ENCODE measurements at places on chromosomes 3 and 15.

DNA sequence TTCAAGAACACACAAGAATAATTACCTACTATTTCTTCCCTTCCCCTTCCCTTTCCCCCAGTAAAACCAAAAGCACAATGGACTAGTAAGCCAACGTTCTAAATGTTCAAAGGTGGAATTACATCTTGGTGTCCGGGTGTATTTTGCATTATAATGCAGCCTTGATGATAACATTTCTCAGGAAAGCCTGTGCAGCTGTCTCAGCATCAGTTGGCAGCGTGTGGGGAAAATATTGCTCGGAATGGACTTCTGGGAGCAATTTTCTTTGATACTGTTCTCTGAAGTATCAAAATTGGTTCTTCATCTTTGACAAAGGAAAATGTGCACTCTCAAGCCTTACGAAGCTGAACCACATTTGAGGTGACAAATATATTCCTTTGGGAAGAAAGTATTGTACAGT lies 198.9 kb downstream of the AGBL1 start:
- no peak for DNase-seq

- DNase-seq: no peak
Observed at GRCh38 chr15:90681056-90681455, 36.1 kb upstream of the BLM start.

- no peak for DNase-seq
Observed at GRCh38 chr3:123508178-123508577, 59.3 kb upstream of the ADCY5 start.

DNA sequence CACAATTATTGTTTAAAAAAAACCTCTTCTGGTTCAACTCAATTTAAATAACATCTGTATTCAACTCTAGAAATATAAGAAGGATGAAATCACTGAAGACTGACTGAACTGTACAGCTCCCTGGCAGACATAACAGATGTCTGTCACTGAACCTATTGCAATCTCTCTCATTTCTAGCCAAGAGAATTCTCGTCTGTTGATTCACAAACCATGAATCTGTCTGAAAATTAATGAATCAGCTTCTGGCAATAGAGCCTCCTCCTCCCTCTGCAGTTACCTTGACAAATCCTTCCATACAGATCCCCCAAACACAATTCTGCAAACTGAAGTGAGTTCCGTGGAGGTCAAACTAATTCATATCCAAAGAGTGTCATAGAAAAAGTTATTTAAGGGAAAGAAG lies 561.4 kb downstream of the PYDC2 start:
- no peak for DNase-seq

DNA sequence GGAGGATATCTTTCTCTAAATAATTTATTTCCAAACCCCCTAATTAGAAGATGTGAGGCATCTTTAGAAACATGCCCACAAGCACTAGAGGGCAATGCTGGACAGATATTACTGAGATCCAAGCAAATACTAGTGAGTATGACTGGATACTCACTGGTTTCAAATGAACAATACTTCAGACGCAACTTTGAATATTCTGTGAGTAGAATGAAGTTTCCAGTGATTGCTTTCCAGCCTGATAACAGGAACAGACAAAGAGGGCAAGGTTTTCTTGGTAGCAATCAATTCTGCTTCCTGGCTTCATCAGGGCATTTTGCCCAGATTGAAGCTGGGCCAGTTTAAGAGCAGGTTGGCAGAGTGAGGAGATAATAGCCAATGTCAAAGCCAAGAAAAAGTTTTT lies 442.6 kb upstream of the PDZRN3 start:
- no peak for DNase-seq

DNA sequence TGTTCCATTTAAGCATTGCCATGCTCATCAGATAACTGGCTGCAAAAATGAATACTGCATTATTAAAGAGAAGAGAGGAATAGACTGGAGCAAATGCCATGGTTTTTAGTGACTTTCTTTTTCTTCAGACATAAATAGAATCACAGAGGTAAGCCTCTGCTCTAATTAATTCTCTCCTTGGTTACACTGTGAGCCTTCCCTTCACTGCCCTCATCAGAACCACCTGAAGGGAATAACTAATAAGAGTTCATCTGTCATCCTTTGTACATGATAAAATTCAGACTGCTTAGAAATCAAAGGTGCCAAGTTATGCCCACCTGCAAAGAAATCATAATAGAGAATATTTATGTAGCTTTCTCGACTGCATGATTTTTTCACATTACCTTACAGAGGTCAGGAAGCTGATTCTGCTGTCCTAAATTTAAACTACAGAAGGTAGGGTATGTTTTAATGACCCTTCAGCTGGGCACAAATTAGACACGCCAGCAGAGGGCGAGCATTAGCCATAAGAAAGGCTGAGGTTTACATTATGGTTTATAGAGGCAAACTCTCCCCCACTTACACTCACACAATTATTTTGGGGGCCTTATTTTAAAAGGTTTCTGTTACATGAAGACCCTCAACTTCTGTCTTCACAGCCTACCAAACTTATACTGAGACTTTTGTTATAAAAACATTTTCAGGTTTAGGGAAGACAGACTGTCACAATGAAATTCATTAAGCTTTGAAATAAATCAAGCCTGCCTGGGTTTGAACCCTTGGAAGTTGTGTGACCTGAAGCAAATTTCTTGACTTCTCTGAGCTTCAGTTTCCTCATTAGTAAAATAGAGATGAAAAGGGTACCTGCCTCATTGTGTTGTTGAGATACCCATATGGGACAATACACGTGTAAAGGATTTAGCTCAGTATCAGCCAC lies 15.3 kb upstream of the UNC13C start:
- DNase-seq: no peak

GRCh38 chr3:66270701-66271100 lies 49.9 kb downstream of the SLC25A26 start:
- DNase-seq: no peak

GRCh38 chr3:196193736-196194541 lies 17.3 kb downstream of the ZDHHC19 start:
- no peak for DNase-seq

DNA sequence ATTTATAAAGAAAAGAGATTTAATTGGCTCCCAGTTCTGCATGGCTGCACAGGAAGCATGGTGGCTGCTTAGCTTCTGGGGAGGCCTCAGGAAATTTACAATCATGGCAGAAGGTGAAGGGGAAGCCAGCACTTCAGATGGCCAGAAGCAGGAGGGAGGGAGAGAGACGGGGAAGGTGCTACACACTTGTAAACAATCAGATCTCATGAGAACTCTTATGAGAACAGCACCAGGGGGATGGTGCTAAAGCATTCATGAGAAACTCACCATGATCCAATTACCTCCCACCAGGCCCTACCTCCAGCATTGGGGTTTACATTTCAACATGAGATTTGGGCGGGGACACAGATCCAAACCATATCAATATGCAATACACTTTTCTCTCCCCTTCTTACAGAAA lies 73.7 kb downstream of the ECT2 start:
- peak; percentile 10 for DNase-seq

DNA sequence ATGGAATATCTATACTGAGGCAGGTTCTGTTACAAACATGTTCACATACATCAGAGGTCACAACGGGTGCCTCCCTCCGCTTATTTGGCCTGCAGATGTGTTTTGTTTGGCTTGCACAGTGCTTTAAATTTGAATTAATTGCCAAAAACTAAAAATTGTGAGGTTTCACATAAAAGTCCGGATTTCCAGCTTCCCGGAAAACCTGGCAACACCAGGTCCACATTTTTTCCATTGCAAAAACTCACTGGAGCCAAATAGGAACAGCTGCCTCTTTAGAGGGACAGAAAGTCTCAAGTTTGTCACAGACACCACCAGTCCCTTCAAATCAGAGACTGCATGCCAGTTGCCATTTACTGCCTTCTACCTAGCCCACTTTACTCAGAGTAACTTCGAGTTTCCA lies 205.9 kb upstream of the MDFIC2 start:
- DNase-seq: no peak

DNA sequence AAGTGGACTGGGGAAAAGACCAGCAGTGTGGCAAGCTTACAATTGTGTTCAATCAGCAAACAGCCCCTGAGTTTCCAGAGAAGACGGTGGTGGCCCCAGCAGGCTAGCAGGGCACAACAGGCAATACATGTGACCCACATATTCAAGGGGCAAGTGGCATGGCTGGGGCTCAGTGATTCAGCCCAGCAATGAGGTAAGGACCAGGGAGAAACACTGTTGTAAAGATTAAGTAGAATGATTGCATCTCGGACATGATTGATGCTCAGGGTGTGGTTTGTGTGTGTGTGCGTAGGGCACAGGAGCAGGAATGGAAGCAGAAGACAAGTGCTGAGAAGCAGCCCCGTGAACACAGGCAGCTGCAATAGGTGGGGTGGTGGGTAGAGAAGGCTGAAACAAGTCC lies 37.9 kb downstream of the KLHL6 start:
- DNase-seq: no peak

GRCh38 chr15:40064231-40064894 lies 25.4 kb upstream of the SRP14 start:
- DNase-seq: no peak

GRCh38 chr15:44045217-44045616 lies 149.9 kb downstream of the FRMD5 start:
- no peak for DNase-seq

GRCh38 chr3:150480877-150481276 lies 65.4 kb downstream of the SERP1 start:
- no peak for DNase-seq

- no peak for DNase-seq
Observed at GRCh38 chr3:115436767-115437301, 186.5 kb upstream of the GAP43 start.

DNA sequence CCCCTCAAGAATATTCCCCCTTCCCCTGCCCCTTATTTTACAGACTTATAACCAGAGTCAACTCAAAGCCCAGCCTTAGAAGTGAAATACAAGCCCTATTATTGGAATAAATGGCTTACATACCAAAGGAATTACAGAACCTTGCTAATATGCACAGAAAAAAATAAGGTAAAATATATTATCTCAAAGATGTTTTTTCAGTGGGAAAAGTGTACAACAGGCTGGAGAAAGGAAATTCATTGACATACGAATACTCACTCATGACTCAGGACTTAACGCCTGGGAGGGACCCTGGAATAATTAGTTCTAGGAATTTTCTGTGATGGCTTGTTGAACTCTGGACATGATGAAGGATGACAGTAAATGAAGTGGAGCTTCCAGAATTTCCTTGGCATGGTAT lies 27.0 kb downstream of the ARL14 start:
- no peak for DNase-seq

GRCh38 chr15:44719293-44719999 lies 8.1 kb downstream of the B2M start:
- no peak for DNase-seq

GRCh38 chr3:99418209-99418635 lies 220.2 kb upstream of the COL8A1 start:
- no peak for DNase-seq

DNA sequence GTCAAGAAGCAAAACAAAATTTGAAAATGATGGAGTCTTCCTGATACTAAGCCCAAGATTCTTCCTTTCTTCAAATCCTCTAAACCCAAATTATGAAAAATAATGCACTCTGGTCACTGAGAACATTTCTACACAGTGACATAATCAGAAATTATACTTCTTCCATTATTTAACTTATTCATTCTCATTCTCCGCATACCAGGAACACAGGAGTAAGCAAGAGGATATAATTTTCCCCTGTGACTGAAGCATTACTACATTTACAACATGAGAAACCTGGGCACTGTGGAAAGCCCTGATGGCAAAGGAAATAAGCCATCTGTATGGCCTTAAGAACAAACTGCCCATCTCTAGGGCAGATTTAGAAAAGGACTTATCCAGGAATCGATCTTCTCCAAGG lies 47.0 kb downstream of the EXD1 start:
- DNase-seq: no peak

DNA sequence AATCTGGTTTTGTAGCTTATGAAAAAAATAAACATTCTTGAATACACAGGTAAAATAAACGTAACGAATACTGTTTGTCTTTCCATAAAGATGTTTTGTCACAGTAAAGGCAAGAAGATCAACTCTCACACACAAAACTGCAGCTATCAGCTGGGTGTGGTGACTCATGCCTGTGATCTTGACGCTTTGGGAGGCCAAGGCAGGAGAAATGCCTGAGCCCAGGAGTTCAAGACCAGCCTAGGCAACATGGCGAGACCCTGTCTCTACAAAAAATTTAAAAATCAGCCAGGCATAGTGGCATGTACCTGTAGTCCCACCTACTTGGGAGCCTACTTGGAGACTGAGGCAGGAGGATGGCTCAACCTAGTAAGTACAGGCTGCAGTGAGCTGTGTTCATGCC lies 39.6 kb downstream of the CBLB start:
- DNase-seq: no peak

GRCh38 chr3:195717852-195718476 lies 2.8 kb upstream of the MUC20 start:
- no peak for DNase-seq

- no peak for DNase-seq
Observed at GRCh38 chr15:60591496-60592370, 112.8 kb upstream of the ICE2 start.

DNA sequence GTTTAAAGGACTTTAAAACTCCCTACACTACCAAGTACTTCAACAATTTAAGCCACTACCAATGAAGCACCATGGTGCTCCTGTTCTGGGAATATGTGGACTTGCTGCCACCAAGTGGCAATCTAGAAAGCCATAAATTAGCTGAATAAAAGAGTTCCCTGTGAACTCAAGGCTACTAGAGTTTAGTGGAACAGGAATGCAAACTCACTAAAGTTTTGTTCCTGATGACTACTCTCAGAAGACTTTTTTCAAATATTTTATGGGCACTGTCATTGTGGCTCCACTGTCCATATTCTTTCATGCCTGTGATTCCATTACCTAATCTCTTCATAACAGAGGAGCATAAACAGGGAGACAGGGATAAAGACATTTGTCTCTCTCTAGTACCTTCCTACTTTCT lies 63.9 kb downstream of the TMCC1 start:
- DNase-seq: no peak
